Heart left ventricle (tissue), 16 donors: ENCODE measurements at places on chromosomes 5 and 9. TPM values are rescaled to one million over a fixed set of nuclear protein-coding genes. Genes with fewer than 3 reads are reported as not detected.

DNA sequence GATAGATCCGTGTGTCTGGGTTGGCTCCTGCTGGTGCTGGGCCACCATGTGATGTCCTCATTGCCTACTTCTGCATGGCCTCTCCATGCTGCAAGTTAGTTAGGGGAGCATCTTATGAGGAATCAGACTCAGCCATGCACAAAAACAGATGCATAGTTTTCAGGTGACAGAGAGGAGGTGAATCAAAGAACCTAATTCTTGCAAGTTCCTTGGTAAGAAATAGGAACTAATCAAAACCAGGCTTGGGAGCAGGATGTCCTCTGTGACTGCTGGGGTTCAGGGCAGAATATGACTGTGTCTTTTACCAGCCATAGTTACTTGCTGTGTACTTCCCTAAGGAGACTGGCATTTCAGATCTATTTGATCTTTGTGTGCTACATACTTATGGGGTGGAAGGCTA is 61.6 kb downstream of the C9orf152 start:
- no peak for DNase-seq

LHX3 gene
- not detected for total RNA-seq

PCDHGB1 gene
- total RNA-seq = 8.6 TPM

BARHL1 gene
- not detected for total RNA-seq

DNA sequence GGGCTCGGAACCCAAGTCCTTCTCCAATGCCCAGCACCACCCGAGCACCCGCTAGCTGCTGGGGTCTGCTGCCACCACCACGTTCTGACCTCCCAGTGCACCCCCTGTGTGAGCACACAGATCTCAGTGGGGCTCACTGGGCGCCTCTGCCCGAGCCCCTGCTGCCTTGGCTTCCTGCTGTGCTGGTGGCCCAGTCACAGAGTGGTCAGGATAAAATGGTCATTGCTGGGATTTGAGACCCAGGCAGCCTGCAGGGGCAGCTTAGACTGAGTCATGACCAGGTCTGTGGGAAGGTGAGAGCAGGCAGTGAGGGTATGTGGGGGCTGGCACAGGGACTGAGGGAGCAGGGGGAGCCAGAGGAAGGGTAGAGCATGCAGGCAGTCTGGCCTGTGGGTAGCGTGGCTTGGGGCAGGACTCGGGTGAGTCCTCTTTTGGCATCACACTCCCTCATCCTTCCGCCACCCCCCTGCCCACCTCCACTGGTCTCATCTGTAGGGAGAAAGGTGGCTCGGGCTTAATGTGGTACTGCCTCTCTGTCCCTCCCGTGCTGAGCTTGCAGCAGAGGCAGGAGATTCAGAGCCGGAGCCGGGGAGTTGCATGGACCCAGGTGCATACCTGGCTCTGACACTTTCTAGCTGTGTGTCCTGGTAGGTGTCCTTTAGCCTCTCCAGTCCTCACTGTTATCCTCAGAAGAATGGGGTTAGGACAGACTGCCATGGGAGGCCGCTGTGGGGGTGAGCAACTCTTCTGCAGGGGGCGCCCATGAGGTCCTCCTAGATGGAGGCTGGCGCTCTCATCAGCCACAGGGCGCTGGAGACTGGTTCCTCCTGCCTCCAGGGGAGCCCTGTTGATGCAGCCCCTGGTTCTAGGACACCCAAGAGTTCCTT is 32.1 kb downstream of the USP20 start:
- DNase-seq = no peak

DNA sequence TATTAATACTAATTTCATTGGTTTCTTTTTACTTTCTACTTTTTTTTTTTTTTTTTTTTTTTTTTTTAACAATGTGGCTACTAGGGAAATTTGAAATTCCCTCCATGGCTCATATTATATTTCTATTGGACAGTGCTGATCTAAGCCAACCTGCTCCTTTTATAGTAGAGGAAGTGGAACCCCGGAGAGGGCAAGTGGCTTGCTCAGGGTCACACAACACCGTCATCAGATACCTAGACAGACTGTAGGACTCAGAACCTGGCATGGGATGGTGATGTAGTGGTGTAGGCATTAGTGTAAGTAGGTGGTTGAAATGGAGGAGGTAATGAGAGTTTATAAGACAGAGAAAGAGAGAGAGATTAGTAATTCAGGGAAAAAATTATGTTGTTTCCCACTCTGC is 10.8 kb downstream of the ZNF618 start:
- no peak for DNase-seq

DNA sequence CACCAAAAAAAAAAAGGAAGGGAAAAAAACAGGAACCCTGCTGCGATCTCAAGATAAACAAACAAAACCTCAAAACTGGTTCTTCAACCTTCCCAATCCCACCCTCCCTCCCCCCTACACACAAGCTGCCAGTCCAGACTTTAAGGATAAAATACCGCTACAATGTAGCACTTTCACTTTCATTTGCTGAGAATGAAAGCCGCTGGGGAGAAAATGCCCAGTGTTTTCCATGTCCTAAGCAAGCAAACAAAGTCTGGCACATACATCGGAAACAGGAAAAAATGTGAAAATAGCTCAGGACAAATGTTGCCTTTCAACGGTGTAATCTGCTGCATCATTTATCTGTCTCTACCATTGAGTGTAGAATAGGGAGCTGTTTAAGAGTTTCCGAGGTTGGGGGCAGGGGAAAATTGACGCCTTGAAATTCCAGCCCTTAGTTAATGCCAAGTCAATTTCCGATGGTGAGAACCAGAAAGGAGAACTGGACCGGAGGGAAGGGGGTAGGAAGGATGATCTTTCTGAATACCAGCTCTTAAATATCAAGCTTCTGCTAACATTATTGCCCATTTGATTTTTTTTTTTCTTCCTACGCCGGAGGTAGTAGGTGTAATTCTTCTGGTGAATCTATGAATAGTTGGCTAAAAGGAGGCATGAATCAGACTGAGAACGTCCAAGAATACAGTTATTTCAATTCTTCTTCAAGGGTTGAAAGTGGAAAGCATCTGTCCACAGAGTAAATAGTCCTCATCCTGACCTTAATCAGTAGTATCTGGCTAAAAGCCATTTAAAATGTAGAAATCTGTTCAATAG is 1.2 kb upstream of the ADAMTS6 start:
- peak; percentile 27 for DNase-seq

PCA3 gene
- total RNA-seq = not detected

MTX3 gene
- total RNA-seq = 14.4 TPM
